ENCODE measurements at places on chromosomes 1 and 21.

DNA sequence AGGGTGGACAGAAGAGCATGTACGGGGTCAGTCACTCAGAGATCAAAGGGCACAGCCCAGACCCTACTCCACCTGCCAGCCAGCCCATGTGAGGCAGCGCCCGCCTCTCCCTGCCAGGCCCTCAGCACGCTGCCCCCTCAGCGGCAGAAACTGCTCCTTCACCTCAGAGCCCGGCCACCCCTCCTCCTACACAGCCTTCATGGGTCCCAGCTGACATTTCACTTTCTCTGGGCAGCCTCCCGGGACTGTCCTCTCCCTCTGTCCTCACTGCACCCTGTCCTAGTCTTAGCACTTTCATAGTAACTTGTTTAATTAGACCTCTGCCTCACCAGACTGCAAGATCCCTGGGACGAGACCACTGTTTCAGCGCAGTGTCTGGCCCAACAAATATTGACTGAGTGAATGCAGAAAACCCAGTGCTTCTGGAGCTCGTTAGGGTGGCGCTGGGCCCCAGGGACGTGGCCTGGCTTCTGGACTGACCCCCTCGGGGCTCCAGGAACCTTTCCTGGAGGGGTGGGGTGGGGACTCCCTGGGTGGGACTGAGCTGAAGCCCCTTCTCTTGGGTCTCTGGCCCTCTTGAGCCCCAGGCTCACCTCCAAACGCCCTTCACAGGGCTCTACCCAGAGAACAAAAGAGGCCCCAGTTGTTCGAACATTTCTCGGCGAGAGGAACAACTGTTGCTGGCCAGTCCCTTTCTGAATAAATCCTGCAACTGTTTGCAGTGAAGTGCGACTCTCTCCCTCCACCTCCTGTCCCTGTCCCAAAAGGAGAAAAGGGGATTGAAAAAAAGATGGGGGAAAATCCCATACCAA, 114.9 kb downstream of the CASZ1 start:
- no peak for DNase-seq

GRCh38 chr1:19374926-19375325, 62.8 kb downstream of the SLC66A1 start:
- no peak for DNase-seq

DNA sequence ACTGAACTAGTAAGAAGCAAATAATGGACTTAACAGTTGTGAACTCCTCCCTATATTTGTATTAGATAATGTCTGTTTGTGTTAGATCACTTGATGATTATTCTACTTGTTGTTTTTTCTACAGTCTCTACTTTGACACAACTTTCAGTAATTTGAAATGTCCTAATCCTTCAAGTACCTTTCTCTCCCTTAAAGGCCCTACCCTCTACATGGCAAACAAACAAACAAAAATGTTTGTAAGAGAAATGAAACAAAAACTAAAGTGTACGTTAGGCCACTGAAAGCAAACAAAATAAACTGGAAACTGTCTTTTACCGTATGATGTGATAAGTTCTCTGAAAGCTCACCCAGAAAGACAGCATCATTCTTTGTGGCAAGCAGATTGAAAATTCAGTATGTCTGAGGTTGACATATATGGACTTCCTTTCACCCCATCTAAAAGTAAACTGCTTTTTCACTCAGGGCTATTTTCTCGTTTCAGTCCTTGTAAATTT, 255.9 kb upstream of the SNX7 start:
- peak; percentile 40 for DNase-seq

- no peak for DNase-seq
These were observed 112.8 kb downstream of the DNAH14 start for GRCh38 chr1:225042263-225042662.

DNA sequence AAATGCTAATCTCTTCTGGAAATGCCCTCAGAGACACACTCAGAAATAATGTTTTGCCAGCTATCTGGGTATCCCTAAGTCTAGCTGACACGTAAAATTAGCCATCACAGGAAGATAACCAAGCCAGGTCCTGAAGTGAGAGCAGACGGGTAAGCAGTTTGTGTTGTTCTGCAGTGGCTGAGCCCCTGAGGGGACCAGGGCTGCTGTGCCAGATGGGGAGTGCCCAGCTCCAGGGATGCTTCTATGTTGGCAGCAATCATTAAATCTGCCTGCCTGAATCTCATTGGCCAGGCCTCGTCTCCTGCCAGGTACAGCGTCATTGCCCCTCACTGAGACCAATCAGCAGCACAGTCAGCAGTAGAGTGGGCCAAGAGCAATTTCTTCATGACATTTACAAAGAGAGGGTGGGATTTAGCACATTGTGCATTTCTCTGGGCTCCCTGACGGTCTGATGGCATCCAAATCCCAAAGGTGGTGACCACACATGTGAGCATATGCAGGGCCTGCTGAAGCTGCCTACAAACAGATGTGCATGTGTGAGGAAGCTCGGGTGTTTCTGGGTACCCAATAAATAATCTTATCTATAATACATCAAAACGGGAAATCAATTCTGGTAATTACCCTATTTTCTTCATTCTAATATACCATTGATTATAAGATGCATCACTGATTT, 58.7 kb upstream of the LRRN2 start:
- no peak for DNase-seq

GRCh38 chr1:207890136-207890738, 20.7 kb downstream of the CD34 start:
- peak; percentile 6 for DNase-seq

DNA sequence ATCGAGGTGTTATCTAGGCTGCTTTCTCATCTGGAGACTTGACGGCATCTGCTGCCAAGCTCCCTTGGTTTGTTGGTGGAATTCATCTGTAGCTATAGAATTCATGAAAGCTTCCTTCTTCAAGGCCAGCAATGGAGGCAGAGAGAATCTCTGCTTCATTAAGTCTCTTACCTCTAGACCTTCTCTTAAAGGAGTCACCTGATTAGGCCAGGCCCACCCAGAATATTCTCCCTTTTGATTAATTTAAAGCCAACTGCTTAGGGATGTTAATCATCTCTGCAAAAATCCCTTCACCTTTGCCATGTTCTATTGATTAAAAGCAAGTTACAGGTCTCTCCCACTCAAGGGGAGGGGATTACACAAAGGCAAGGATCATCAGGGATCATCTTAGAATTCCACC, 5.3 kb upstream of the NCF2 start:
- no peak for DNase-seq

DNA sequence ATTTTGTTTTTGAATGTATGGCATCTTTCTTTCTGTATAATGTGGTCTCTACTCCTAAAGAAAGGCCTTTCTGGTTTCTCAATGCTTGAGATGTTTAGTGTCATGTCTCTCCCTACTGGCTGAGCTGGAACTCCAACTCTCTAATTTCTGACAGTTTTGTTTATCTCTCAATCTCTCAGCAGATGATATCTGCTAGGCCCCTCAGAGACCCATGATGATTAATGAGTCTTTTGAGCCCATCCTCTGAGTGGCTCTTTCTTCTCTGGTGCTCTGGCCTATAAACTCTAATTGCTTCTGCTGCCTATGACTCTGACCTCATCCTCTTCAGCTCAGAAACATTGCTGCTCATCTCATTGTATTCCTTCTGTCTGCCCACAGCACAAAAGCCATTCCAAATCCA, 46.6 kb downstream of the CRB1 start:
- DNase-seq, result peak; percentile 36

GRCh38 chr1:47371016-47371517, 37.5 kb downstream of the CMPK1 start:
- DNase-seq, result no peak

DNA sequence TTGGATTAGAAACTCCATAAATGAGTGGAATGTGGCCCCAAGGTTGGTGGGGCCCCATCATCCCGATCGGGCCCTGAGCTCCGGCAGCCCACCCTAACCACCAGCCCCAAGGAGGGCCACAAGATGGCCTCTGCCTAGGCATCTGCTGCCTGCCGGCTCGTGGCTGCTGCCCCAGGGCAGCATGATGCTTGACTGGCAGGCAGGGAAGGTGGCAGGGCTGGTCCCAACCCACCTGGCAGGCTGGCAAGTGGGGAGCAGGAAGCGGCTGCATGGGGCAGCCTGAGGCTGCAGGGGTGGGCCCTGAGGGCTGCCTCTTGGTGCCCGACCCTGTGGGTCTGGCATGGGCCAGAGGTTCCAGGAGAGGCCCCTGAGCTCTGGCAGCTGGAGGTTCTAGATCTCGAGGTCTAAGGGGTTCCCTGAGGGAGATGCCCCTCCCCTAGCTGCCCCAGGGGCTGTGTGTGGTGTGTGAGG, 760 bp upstream of the GJC2 start:
- no peak for DNase-seq

- no peak for DNase-seq
These were observed 16.3 kb upstream of the PIGC start for GRCh38 chr1:172460177-172460576.

- peak; percentile 52 for DNase-seq
These were observed 1.8 kb upstream of the MCOLN2 start for GRCh38 chr1:84998642-84999280.

DNA sequence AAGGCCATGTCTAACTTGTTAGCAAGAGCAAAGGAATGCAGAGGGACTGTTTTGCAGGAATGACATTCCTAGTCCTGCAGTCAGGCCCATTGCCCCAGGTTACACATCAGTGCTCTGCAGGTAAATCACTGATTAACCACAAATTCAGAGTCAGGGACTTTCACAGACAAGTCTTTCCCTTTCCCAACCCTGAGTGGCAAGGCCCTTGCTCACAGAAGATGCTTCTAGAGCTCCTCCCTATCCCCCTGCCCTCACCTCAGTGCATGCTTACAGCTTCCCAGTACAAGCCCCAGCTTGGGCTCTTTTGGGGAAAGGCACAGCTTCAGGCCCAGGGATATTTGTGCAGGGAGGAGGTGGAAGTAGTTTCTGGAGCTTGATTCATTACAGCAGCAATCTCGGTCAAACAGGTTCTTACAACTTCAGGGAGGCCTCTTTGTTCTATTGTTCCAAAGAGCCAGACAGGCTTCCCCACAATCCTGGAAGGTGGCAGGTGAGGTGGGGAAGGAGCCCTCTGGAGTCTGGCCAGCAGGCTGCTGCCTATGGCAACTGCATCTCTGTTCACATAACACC, 53.9 kb downstream of the CASQ2 start:
- DNase-seq, result no peak

- no peak for DNase-seq
These were observed 3.2 kb upstream of the C8B start for GRCh38 chr1:56968878-56969495.

- no peak for DNase-seq
These were observed 196.4 kb downstream of the PLPP3 start for GRCh38 chr1:56382929-56383328.

DNA sequence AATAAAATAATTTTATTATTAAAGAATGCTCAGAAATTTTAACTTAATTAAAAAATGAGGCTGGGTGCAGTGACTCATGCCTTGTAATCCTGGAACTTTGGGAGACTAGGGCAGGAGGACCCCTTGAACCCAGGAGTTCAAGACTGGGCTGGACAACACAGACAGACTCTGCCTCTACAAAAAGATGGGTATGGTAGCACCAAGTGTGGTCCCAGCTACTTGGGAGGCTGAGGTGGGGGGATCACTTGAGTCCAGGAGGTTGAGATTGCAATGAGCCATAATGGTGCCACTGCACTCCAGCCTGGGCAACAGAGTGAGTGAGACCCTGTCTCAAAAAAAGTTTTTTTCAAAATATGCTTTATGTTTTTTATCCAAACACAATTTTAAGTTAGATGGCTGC, 25.3 kb downstream of the TMED5 start:
- no peak for DNase-seq

- DNase-seq, result no peak
These were observed 22.8 kb upstream of the CDK18 start for GRCh38 chr1:205481629-205482151.

- DNase-seq, result no peak
These were observed 168.7 kb upstream of the ETV3 start for GRCh38 chr1:157306896-157307295.

DNA sequence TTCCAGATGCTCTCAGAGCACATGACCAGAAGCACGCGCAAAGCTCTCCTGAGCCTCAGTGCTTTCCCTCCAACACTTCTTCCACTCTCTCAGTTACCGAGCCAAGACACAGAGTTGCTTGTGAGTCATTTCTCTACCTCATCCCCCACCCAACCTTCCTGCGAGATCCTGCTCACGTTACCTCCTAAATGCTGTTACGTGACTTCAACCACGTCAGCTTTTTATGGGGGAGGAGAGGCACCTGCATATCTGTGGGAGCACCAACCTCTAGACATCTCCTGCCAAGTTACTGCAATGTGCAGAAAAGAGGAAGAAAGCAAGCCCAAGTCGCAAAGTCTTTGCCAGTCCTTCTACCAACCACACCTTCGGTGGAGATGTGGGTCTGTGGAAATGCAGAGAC, 27.2 kb upstream of the ERG start:
- no peak for DNase-seq

- DNase-seq, result peak; percentile 48
These were observed 12.3 kb upstream of the SDC3 start for GRCh38 chr1:30920827-30921226.

DNA sequence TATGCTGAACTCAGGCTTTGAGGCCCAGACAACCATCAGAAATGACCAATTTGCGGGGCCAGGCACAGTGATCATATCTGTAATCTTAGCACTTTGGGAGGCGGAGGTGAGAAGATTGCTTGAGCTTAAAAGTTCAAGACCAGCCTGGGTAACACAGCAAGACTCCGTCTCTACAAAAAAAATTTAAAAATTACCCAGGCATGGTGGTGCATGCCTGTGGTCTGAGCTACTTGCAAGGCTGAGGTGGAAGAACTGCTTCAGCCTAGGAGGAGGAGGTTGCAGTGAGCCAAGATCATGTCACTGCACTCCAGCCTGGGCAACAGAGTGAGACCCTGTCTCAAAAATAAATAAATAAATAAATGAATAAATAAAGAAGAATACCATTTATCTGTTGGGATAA, 156.5 kb downstream of the EIF4G3 start:
- DNase-seq, result no peak

GRCh38 chr1:19003371-19004290, 47.2 kb upstream of the IFFO2 start:
- DNase-seq, result no peak

- no peak for DNase-seq
These were observed 8.0 kb upstream of the BRWD1 start for GRCh38 chr21:39321424-39321823.

DNA sequence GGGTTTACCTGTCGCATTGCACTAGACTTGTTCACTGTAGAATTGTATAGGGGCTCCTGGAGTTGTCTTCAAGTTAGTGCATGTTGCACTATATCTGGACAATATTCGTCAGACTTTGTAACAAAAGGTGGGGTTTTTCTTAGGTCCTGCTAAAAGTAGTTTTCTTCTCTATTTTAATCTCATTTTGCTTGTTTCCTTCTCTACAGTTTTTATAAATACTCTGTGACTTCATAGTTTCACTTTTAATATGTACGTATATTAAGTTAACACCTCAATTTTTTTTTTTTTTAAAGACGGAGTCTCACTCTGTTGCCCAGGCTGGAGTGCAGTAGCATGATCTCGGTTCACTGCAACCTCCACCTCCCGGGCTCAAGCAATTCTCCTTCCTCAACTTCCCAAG, 26.5 kb upstream of the MRPS6 start:
- DNase-seq, result no peak

- no peak for DNase-seq
These were observed 63.4 kb downstream of the WDR64 start for GRCh38 chr1:241715435-241715834.

Data from A673 (cell line).